Liver (tissue), 10 donors: ENCODE measurements at places on chromosomes 6 and 20. TPM values are rescaled to one million over a fixed set of nuclear protein-coding genes. Genes with fewer than 3 reads are reported as not detected.

DNA sequence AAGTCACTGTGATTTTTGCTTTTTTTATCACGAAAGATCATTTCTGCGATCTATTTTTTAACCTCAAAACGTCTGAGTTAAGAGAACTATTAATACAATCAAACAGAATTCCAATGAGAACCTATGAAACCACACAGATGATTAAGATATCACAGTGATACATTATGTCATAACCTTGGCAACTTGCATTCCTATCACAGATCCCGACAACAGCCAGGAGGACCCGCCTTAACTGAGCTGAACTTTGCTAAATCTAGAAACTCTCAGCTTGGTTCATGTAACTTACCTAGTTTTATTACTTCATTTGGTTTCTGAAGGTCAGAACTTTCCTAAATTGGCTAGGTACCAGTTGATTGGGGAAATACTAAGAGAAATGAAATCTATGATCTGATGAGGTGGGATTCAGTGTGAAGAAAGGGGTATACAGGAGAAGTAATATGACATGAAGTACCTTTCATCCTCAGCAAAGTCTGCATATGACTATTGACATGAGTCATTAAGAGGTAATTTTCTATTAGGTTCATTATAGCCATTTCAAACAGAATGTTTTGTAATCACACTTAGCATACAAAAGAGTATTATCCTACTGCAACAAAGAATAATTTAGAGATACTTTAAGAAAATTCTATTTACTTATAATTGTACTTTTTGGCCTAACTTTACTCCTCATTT, 11.2 kb downstream of the LYRM4 start:
- DNase-seq = no peak

MAS1 gene
- total RNA-seq = under 0.01 TPM

DNA sequence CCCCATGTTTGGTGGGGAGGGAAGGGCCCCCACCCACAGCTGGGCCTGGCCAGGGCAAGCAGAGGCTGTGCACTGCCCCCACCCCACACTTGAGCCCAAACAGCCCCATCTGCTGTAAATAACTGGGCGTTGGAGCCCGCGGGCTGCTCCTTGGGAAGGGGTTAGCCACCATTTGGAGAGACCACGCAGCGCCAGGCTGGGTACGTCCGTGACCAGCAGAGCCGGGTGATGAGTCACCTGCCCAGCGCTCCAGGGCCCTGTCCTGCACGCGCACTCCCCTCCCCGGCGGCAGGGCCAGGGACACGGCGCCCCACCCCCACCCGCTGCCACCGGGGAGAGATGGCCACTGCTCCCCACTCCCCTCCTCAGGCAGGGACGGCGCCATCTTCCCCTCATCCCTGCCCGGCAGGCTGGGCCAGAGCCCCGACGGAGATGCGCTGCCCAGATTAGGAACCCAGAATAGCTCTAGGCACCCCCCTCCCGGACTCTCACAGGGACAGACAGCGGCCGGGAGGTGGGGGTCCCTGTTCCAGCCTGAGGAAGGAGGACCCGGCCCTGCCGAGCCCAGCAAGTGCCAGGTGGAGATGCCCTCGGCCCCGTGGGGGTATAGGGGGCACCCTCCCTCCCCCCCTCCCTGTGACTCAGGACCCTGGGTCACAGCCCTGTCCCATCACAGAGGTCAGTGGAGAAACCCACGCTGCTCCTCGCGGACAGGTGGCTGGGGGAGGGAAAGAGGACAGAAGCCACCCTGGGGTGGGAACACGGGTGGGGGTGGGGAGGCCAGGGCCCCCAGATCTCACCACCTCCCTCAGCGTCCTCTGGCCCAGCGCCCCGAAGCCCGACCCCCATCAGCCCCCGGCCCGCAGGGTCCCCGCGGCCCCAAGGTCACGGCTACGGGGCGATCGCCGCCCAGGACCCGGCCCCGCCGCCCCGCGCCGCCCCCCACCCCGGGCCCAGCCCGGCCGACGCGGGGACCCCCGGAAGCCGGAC, 642 bp downstream of the EEF1A2 start:
- no peak for DNase-seq

DNA sequence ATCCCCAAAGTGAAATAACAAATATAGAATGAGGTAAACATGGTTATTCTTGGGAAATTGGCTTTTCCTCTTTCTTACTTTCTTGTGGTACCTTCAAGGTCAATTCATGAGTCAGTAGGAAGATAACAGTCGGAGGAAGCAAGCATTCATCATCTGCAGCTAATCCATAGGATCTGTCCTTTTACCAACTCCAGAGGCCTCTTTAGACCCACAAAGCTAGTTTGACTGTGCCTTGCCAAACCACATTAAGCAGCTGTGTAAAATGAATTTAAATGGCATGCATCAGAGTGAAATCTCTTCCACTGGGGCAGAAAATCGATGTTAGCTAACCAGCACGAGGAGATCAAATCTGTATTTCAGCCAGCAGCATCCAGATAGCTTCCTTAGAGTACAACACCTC, 171.3 kb downstream of the TMEM242 start:
- DNase-seq = no peak

GRCh38 chr6:38220069-38220723, 400.7 kb downstream of the ZFAND3 start:
- no peak for DNase-seq

DNA sequence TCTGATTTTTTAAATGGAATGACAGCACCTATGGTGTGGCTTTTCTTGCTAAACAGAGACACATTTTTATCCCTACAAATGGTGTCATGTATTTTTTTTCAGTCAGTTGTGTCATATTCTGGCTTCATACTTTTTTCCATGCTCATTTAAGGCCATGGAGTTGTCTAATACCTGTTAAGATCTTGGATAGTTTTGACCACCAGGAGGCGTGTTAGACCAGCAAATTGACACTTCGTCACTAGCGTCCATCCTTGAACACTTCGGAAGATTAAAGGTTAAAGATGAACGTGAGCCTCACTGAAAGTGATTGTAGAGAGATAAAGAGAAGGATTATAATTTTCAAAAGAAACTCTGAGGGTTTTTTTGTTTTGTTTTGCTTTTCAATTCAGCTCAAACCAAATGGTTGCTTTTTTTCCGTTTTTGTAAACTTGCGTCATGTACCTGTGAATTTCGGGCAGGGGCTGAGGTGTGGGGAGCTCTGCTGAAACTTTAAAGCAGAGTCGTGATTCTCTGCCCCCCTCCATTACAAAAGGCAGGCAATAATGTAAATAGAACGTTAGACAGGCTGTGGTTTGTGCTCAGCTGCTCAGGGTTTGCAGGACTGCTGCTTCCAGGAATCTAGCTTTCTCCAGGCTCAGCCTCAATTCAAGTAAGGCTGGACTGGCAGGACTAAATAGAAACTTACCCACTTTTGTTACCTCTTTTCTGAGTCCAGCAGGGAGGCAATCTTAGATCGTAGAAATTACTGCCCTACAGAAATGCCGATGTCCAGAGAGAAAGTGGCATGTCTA, 245.1 kb downstream of the FOXA2 start:
- no peak for DNase-seq

DNA sequence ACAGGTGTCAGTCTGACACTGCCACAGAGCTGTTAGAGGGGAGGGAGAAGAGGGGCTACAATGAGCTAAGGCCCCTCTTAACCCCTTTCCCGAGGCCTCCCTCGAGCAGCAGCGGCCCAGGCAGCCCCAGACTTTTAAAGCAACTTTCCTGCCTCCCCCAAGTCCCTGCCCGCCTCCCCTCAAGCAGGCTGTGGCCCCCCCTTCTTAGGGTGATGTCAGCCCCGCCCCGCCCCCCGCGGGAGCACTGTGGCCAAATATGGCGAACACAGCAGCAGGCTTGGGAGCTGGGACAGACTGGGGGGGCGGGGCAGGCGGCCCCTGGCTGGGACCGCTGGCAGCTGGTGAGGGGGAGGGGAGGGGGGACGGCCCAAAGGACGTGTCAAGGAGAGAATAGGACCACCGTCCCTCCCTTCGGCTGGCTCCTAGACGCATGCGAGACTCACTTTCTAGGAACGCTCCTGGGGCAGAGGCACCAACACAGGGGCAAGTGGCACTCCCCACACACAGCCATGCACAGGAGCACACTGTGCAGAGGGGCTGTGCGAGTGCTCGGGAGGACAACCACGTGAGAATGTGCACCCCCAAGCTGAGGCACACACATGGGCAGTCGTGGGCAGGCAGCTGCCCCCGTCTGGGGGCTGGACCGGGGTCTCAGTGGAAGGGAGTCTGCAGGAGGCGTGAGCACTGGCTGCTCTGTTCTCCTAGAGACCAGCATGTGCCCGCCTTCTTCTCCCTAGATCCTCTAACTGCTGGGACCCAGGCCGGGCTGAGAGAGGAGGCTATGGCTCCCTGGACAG, 6.7 kb downstream of the TEAD3 start:
- DNase-seq = no peak

DNA sequence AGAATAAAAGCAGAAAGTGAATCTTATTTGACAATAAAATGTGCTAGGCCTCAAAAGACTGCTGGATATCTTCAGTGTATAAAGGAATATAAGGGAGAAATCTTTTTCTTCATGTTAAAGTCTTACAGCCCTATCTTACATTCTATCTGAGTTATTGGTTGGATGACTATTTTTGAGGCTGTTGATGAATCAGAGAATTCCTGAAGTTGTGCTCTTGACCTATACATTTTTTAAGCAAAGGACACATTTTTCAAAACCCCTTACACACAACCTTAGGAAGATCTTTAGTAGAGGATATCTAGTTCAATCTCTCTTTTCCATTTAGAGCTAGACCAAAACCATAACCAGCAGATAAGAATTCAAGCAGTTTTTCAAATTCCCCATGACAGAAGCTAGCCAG, 10.9 kb upstream of the CGA start:
- DNase-seq = no peak

FBXO5 gene
- total RNA-seq = 1.8 TPM

- no peak for DNase-seq
Measured at GRCh38 chr6:145427232-145427631, 308.1 kb downstream of the EPM2A start.

- DNase-seq = no peak
Measured at GRCh38 chr6:150745896-150746295, 119.6 kb upstream of the MTHFD1L start.

DNA sequence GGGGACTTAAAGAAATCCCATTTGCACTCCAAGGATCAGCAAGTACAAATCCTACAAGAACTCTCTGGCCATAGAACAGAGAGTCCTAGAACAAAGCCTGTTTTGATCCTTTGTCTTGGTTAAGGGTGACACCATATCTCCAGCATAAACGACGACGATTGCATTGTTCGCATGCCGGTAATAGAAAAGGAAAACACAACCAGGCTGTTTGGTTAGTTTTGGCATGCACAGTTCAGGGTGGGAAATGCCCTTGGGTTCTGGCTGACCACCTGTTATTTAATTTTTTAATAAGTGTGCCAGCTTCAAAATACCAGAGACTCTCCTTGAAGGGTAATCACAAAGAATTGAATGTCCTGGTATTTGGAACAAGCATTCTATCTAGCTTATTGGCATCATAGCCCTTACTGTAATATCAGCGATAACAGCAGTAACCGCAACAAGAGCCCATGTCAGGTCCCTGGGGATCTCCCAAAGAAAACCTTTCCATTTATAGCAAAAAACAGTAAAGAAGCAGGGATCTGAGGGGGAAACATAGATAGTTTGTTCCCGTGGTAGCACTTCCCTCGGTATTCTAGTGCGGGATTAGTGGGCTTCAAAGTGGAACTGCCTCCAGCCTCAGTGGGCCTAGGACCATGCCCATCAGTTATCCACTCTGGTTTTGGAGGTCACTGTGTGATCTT, 77.1 kb downstream of the TMEM170B start:
- DNase-seq = no peak

DNA sequence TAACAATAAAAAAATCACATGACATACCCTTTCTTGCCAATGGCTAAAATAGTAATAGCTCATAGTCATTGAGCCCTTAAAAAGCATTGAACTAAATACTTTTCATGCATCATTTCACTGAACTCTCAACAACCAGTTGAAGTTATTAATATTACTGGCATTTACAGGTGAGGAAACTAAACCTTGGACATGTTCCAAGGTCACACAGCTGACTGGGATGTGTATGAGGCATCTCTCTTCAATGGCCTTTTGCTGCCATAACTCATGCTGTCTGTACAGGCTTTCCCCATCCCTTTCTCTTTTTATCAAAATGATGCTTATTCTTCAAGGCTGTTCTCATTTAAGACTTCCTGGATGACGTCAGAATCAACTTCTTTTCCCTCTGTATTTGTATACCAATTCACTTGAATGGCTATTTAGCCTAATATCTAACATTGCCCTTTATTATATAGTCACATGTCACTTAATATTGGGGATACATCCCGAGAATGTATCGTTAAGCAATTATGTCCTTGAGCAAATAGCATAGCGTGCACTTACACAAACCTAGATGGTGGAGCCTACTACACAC, 476.4 kb downstream of the KIF16B start:
- DNase-seq = no peak

DNA sequence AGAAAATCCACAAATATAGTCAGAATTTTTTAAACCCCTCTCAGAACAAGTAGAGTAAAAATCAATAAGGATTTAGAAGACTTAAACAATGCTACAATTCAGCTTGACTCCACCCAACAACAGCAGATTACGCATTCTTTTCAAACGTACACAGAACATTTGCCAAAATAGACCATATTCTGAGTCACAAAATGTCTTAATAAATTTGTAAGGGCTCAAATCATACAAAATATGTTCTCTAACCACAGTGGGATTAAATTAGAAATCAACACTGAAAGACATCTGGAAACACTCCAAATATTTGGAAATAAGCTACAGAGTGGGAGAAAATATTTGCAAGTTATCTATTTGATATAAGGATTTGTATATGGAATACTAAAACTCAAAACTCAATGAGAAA, 164.2 kb upstream of the AKAP12 start:
- DNase-seq = no peak

- peak; percentile 57 for DNase-seq
Measured at GRCh38 chr20:22430746-22431168, 153.6 kb downstream of the FOXA2 start.

MMP24 gene
- total RNA-seq = 0.75 TPM

GRCh38 chr6:43812850-43813578, 43.0 kb downstream of the VEGFA start:
- no peak for DNase-seq

AVP gene
- total RNA-seq = not detected

PTGIS gene
- total RNA-seq = 6.3 TPM

DNA sequence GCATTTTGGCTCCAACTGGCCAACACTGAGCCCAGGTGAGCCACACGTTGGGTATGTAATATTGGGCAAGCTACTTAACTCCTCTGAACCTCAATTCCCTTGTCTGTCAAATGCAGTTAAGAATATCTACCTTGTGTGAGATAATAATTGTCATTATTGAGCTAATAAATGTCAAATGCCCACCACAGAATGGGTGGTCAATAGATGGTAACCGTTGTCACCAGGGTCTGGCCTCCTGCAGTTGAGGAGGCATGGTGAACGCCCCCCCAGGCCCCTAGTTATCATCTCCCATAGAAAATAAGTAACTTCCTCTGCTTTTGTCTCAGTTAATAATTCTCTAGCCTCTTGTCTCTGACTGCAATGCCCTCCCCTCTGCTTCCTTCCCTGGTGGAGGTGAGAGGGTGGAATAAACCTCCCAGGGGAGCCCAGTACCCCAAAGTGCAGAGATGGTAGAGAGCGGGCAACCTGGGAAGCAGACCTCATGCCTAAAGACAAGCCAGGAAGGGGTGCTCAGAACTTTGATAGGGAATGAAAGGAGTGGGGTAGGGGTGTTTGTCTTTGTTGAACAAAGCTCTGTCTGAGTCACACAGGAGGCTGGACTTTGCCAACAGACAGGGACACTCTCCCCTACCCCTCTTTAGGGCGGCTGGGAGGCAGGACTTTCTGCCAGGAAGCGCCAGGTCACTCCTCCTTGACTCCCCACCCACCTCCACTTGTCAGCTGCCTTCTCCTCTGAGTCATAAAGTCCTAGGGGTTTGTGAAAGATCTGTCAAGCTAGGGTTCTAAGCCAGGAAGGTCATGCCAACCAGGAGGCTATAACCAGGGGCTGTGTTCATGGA, 1.3 kb upstream of the UNC5CL start:
- DNase-seq = peak; percentile 71

ACTL10 gene
- 0.33 TPM for total RNA-seq
